ENCODE measurements at places on chromosomes 16 and 17.

DNA sequence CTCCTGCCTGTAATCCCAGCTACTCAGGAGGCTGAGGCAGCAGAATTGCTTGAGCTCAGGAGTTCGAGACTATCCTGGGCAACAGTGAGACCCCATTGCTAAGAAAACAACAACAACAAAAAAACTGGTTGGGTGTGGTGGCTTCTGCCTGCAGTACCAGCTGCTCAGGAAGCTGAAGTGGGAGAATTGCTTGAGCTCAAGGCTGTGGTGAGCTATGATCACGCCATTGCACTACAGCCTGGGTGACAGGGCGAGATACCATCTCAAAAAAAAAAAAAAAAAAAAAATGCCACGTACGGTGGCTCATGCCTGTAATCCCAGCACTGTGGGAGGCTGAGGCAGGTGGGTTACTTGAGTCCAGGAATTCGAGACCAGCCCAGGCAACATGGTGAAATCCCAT is 34.1 kb downstream of the NME2 start:
- DNase-seq, result no peak

GRCh38 chr16:69169607-69170352 is 17.2 kb upstream of the SNTB2 start:
- no peak for DNase-seq

- DNase-seq, result no peak
Measured at GRCh38 chr16:19288872-19289799, 3.6 kb downstream of the CLEC19A start.

GRCh38 chr17:37824534-37825485 is 80.0 kb upstream of the HNF1B start:
- no peak for DNase-seq

- no peak for DNase-seq
Measured at GRCh38 chr17:72687886-72688285, 404.6 kb downstream of the SLC39A11 start.

- no peak for DNase-seq
Measured at GRCh38 chr16:2333231-2333630, 7.3 kb downstream of the ABCA3 start.

DNA sequence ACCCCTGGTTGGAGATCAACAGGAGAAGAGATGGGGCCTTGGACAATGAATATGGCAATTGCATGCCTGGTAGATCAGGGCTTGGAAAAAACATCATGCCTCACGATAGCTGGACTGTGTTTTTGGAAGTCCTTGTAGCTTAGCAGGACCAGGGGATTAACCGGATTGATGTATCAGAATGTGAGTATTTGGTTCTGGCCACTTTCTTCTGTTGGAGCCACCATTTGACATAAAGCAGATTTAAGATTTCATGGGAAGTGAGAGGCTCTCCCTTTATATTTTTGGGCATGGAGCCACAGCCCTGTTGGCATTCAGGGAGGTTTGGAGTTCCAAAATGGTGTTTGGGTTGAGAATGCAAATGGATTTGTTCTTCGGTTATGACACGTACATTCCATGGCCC is 424.7 kb upstream of the MAF start:
- DNase-seq, result no peak

DNA sequence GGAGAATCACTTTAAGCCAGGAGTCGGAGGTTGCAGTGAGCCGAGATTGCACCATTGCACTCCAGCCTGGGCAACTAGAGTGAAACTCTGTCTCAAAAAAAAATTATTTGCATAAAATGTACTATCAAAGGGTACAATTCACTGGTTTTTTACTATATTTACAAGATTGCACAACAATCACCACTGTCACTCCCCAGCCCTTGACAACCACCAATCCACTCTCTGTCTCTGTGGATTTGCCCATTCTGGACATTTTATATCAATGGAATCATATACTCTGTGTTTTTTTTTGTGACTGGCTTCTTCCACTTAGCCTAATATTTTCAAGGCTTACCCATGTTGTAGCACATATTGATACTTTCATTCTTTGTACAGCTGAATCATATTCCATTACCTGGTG is 18.8 kb downstream of the TBX2 start:
- no peak for DNase-seq

DNA sequence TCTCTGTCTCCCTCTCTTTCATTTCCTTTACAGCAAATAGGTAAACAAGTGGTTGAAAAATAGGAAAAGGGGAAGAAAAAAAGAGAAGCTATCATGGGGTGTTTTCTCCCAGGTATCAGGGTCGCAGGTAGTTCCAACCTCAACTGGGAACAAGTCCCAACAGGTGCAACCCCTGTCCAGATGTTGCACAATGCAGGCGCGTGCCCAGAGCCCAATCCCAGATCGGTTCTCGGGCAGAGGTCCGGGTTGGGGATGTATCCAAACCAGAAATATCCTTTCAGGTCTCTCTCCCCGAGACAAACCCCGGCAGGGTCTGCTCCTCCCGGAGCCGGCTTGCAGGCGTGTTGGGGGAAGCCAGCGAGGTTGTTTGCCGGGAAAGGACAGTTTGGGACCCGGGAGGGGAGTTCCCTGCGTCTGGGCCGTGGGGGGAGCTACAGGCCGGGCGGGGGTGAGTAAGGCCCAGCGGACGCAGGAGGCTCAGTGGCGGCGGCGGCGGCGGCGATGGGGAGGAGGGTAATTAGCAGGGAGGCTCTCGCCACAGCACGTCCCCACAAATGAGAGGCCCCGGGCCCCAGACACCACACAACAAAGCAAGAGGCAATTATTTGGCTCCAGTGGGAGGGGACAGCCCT is 21.2 kb upstream of the SP6 start:
- no peak for DNase-seq

- no peak for DNase-seq
Measured at GRCh38 chr17:62905233-62905632, 60.8 kb upstream of the TANC2 start.

GRCh38 chr17:54760836-54761235 is 139.8 kb upstream of the TOM1L1 start:
- DNase-seq, result no peak

GRCh38 chr17:82126556-82127314 is 28.7 kb upstream of the FASN start:
- peak; percentile 49 for DNase-seq

DNA sequence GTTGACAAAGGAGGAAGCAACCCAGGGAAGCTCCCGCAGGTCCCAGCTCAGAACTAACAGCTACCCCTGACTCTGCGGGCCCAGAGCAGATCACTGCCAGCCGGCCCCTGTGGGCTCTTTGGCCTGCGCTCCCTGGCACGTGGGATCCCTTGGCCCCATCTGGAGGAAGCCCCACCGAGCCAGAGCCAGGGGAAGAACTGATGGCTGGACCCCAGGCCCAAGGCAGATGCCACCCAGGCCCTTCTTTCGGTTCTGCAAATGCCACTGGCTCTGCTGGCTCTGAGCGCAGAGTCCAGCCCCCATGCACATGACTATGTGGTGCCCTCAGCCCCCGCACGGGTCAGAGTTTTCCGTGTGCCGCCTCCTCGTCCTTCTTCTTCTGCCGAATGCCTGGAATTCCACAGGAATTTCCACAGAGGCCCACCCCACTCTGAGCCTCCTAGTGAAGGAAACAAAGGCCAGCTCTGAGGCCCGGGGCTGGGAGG is 35.8 kb upstream of the SNN start:
- no peak for DNase-seq
